Effector memory CD4-positive, alpha-beta T cell (primary cell): ENCODE measurements at places on chromosomes 6 and 20.

GRCh38 chr6:99822741-99823512, 171.1 kb downstream of the MCHR2 start:
- DNase-seq: no peak

GRCh38 chr6:35566794-35567193, 54.1 kb upstream of the TULP1 start:
- DNase-seq: no peak

GRCh38 chr20:37336369-37337207, 9.4 kb upstream of the SRC start:
- no peak for DNase-seq

GRCh38 chr6:73951183-73951582, 255.2 kb downstream of the CD109 start:
- DNase-seq: no peak

GRCh38 chr6:6565488-6565887, 23.0 kb upstream of the LY86 start:
- no peak for DNase-seq

DNA sequence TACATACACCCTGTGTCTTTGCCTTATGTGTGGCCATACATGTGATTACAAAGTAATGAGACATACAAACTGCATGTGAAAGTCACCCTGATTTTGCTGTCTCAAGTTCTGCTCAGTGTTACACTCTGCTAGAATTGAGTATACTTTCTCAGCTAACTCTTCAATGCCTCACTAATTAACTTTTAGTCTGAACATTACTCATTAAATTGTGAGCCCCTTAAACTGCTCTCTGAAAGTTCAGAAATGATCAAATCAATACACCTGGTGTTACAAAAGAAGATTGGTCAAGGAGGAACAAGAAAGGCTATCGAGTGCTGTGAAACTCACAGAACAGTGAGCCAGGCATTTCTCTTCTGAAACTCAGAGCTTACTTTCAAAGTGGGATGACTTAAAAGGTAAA, 71.3 kb downstream of the MKKS start:
- no peak for DNase-seq

DNA sequence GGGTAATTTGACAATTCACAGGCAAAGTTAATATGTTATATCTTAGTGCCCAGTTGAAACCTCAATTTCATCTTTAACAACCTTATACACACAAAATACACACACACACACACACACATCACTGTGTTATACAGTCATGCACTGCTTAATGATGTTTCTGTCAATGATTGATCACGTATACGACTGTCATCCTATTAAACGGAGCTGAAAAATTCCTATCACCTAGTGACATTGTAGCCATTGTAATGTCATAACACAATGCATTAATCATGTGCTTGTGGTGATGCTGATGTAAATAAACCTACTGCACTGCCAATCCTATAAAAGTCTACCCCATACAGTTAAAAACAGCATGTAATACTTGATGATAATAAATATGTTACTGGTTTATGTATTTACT, 64.8 kb upstream of the HLA-E start:
- DNase-seq: no peak

DNA sequence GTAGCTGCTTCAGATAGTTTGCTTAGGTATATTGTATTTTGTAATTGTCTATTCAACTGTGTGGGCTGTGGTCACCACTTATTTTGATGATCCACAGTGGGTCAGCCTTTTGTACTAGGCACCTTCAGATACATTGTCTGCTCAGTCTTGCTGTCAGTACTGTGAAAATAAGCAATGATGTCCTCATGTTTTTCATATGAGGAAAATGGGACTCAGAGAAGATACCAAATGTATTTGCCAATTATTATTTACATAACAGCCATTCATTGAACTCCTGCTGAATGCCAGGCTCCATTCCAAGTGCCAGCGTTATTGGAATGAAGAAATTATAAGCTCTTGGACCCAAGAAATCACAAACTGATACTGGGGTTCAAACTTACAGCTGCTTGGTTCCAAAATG, 28.6 kb downstream of the MAPK14 start:
- no peak for DNase-seq

- no peak for DNase-seq
Measured at GRCh38 chr6:154907291-154907690, 87.8 kb upstream of the TIAM2 start.

GRCh38 chr20:32988008-32988407, 16.2 kb downstream of the SUN5 start:
- DNase-seq: no peak

DNA sequence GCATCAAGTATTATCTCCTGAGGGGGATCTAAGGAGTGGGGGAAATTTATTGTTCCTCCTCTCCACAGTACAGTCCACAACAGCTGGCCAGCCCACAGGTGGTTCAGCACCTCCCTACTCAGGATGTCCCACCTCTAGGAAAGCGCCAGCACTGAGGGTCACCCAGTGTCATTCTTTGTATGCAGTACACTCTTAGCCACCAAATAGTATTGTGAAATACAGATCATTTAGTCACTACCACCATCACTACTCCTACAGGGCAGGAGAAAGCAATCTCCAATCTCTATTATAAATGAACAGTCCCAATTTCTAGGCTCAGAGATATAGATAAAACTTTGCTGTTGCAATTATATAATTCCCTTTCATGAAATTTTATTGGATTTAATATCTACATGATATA, 6.3 kb upstream of the ZNF76 start:
- DNase-seq: no peak

DNA sequence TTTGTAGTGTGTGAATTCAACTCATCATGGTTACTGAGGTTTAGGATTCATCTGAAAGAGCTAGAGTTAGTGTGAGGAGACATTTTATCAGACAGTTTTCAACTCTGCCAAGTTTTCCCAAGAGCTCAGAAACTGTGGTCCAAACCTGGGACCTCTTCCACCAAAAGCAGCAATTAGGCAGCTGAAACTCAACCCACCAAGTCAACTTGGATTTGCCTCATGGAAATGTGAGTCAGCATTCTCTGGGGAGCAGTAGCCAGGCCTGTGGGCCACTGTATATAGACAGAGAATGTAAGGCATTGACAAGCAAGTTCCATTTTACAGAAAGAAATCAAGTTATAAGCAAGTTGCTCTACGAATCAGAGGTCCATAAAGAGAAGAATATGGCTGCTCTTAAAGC, 178.8 kb upstream of the HDDC2 start:
- no peak for DNase-seq

DNA sequence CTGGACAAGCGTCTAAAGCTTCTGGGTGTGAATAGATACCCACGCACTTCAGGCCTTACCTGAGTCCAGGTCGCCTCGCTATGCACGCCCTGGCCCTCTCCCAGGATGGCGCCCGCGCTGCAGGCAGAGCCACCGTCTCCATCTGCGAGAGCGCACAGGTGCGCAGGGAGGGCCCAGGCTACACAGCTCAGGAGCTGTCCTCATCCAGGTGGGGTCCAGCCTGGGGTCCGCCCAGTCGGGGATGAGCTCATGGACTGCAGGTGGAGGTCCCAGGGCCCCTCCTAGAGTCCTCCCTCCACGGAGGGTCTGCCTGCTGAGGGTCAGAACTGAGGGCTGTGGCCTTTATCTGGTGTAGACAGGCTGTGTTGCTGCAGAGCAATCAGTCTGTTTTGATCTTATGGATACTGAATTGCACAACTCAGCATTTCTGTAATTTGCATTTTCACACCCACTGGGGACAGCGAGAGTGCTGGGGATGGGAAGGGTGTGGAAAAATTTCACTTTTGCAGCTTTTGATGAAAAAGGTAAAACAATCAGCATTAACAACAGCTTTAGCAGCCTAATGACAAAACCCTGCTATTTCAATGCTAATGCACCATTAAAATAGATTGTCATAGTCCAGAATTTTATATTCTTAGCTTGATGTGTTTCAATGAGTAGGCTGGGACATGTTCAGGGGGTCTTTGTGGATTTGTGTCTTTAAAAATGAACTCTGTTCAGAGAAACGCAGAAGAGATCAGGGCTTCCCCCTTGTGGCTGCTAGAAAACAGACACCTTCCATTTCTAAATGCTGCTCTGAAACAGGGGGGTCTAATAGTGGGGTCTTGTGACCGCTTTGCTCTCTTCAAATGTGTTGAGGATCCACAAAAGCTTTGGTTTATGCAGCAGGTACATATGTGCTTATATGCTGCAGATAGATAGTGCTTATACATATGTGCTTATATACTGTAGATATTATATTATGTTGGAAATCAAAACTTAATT, 77.8 kb upstream of the PHACTR3 start:
- no peak for DNase-seq

DNA sequence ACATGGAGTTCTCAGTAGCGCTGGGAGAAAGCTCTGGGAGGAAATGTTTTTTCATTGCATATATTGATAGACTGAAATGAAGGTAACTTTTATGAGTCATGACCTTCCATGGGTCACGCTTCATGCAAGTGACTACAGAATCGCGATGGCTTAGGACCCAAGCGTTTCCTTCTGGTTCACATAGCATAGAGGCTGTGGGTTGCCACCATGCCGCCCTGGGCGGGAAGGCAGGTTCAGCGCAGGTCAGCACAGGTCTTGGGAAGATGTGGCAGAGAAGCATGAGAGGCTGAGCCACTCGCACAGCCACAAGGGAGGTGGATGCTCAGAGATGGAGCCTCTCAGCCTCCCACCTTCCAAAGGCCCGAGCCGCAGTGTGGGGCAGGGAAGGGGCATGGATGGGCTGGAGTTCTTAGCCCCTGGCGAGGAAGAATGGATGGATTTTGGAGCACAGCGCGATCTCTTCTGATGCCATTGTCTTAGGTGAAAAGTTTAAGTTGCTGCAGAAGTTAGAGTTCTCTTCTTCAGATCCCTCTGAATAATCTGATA, 219.5 kb downstream of the SMOC2 start:
- no peak for DNase-seq

GRCh38 chr20:58703765-58704371, 11.3 kb downstream of the NPEPL1 start:
- DNase-seq: no peak

DNA sequence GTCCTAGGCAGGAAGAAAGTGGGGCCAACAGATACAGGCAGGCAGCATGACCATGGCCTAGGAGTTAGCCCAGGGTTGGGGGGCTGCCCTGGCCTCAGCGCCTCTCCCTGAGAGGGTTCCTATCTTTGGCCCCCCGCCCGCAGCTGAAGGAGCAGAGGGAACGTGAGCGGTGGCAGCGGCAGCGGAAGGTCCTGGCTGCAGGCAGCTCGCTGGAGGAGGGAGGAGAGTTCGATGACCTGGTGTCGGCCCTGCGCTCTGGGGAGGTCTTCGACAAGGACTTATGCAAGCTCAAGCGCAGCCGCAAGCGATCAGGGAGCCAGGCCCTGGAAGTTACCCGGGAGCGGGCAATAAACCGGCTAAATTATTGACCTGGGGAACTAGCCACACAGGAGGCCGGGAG, 32.6 kb downstream of the MOCS1 start:
- DNase-seq: no peak

- no peak for DNase-seq
Measured at GRCh38 chr20:8216375-8217200, 84.5 kb downstream of the PLCB1 start.

DNA sequence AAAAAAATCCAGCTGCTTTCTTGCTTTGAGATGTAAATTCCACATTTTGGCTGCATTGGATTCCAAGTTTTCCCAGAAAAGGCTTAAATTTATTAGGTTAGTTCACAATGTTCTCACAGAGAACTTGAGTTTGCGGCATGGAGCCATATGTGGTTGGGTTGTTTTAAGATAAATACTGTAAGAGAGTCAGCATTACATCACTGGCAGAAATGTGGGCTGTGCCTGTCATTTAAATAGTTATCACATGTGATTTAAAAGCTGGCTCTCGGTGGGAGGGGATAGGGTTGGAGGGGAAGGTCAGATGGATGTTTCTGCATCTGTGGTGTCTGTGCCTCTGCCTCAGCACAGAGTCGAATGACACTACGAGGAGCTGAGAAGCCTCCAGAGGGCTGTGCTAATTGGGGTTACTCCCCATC, 73.8 kb upstream of the SCP2D1 start:
- DNase-seq: no peak

DNA sequence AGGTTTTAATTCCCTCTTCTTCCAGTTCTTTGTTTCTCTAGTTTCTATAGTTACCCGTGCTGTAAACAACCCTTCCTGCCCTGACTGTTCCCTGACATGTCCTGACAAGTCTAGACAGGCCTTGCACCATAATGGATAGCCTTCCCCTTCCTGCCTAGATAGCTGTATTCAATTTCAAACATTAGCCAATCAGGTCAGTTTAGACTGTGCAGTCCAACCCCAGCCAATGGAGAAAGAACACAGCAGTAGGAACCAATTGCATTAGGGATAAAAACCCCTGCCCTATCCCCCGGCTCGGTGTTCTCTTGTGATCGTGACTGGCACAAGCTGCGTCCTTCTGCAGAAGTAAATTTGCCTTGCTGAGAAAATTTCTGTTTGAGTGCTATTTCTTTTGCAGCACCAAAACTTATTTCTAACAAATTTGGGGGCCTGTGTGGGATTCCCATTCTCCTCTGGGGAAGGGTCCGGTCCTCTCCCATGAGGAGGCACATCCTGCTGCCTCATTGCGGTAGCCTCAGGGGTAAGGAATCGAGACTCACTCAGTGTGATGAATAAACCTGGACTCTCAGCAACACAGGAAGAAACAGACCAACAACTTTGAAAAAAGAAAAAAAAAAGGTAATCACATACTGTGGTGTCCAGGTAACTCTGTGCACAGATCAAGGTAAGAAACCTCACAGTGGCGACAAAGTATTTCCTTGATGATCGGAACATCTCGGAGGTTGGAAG, 248.7 kb upstream of the ECI2 start:
- no peak for DNase-seq

- DNase-seq: no peak
Measured at GRCh38 chr20:2538356-2538755, 2.0 kb downstream of the TMC2 start.

- no peak for DNase-seq
Measured at GRCh38 chr6:130369831-130370230, 4.0 kb downstream of the TMEM200A start.

DNA sequence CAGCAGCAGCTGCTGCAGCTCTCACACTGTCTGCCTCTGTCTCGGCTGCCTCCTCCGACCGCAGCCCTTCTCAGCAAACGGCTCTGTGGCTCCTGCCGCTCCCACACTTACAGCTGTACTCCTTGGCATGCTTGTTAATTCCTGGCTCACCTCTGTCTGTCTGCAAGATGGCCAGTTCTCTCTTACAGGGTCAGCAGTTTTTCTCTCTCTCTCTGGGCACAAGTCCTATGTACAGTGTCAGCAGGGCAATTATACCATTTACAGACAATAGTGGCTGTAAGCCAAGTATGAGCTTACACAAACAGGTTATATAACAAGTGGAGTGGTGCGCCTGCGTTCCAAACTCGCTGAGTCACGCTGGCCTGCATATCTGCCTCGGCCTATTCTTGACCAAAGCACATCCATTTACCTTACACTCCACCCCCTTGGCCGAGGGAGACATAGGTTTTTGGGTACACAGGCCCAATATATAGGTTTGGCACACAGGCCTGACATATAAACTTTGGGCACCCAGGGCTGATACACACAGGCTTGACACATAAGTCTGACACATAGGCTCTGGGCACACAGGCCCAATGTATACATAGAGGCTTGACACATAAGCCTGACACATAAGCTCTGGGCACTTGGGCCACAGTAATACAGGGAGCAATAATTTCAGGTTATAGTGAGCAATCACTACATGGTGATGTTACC, 4.4 kb downstream of the ZKSCAN3 start:
- no peak for DNase-seq

GRCh38 chr6:164114651-164115050, 700.1 kb downstream of the QKI start:
- no peak for DNase-seq
